ENCODE measurements at places on chromosomes 12 and 14.

GRCh38 chr12:65098364-65098763 is 22.7 kb downstream of the WIF1 start:
- no peak for DNase-seq

DNA sequence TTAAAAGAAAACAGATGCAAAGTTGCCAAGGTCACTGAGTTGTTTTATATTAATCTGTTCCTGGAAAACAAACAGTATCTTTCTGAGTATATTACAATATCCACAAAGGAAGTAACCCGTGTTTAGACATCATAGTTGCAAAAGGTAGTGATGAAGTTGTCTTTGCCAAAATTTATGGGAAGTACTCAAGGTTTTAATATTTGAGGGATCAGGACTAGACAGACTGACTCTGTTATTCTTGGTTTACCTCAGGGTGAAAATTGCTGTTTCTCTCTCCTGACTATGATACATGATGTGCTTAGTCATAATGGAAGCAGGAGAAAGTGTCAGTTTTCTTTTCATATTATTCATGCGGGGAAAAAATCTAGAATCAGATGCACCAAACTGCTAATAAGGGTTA is 28.3 kb downstream of the TMEM233 start:
- DNase-seq = no peak

- peak; percentile 27 for DNase-seq
Observed at GRCh38 chr12:115941362-115941761, 336.1 kb downstream of the MED13L start.

GRCh38 chr14:23605931-23606585 is 27.5 kb upstream of the JPH4 start:
- DNase-seq = no peak

DNA sequence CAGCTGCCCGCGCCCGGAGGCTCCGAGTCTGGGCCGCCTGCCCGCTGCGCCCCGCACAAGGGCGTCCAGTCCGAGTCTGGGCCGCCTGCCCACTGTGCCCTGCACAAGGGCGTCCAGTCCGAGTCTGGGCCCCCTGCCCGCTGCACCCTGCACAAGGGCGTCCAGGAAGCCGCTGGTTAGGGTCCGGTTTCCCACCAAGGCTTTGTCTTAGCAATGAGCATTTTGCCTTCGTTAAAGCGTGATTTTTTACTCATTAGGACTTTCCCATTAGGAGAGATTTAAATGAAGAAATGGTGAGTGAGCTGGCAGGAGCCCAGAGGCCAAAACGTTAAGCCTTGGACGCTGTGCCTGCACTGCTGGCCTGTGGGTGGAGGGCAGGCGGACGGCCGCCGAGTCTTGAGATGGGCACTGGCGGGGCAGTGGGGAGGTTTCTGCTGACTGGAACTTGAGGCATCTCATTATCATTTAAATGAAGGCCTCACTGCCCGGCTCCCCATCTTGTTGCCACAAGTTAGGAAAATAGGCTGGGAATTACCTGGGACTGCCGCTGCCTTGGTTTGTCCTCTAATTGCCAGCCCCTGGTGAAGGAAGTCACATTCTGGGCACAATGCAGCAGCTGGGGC is 36.0 kb downstream of the FBRSL1 start:
- no peak for DNase-seq

GRCh38 chr12:105253866-105254513 is 18.0 kb upstream of the APPL2 start:
- DNase-seq = peak; percentile 92

DNA sequence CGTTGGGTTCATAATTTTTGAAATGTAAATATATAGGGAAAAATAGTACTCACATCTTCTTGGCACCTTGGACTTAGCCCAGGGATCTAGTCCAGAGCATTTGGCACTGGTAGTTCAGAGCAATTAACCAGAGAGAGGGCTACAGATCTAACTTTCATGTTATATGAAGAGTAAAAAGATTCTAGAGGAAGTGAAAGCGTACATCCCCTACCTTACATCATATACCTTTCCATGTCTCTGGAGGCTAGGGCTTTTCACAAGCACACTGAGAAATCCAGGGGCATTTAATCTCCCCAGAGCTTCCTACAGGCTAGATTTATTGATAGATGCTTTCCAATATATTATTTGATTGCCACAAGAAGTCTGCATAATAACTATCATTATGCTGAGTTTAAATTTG is 687.5 kb upstream of the FBXO33 start:
- no peak for DNase-seq

DNA sequence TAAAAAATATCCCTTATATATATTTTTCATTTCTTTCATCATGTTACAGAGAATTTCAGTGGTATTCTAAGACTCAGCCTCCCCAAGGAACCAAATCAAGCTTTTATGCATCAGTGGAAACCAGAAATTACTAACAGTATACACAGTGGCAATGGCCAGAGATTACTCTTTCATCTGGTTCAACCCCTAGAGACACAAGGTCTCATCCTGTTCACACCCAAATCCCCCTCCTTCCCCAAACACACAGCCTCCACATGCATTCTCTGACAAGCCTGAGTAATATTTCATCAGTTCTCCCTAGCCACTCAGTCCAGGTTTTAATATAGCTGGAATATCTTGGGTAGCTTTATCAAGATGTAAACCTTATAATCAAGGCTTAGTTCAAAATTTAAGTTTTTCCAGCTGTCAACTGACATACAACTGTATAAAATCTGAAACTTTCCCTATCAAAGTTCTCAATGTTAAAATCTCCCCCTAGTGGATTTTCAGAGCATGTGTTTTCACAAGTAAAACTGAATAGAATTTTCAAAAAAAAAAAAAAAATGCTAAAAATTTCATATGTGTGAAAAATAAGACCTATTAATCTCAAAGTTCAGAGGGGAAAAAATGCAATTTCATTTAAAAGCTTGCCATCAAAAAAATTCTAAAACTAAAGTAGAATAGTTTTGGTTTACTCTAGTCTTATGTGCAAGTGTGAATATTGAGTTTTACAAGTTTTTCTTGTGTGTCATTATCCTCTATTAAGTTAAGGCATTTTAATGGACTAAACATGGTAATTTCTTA is 10.5 kb upstream of the SSTR1 start:
- peak; percentile 27 for DNase-seq

DNA sequence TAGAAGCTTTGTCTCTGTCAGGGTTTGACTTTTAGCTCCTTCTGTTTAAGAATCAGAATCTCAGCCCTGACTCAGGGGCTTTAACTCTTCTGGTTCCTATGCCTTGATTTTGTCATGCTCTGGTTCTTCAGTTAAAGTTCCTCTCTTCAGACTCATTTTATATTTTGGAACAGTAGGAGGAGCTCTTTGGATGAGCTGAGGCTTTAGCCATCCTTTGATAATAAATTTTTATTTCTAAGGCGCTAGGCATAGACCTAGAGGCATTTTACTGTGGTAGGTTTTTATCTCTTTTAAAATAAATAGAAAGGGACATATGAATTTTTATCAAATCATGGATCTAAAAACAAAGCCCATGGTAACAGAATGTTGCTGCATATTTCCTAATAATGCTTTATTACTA is 51.7 kb downstream of the ATP23 start:
- no peak for DNase-seq

GRCh38 chr14:34103176-34103575 is 152.3 kb upstream of the EGLN3 start:
- DNase-seq = no peak

DNA sequence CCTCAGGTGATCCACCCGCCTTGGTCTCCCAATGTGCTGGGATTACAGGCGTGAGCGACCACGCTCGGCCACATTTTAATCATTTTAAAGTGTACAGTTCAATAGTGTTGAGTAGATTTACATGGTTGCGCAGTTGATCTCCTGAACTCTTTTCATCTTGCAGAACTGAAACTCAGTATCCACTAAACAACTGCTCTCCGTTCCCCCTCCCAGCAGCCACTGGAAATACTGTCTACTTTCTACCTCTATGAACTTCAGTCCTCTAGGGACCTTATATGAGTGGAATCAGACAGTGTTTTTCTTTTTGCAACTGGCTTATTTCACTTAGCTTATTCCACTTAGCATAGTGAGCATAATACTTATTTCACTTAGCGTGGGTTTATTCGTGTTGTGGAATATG is 53.7 kb downstream of the KCTD10 start:
- DNase-seq = no peak

GRCh38 chr14:98270201-98270600 is 1001.8 kb downstream of the BCL11B start:
- no peak for DNase-seq

GRCh38 chr14:70045844-70046535 is 142.8 kb downstream of the SLC8A3 start:
- peak; percentile 69 for DNase-seq

- no peak for DNase-seq
Observed at GRCh38 chr12:27105746-27106536, 23.6 kb upstream of the C12orf71 start.

DNA sequence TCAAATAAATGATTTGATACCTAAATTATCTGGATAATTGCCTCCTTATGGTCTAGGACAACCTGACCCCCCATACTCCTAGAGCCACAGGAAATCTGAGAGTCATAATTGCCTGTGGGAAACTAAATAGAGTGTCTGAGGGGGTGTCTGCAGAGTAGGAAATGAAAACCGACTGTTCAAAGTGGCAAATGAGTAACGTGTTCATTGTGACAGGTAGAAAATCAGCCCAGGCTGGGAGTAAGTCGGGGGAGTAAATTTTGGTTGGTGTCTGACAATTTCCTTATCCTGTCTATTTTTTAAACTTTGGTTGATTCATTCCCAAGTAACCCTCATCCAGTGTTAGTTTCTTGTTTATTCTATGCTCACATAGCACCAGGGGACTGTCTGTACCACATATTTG is 51.6 kb upstream of the HOXC13 start:
- no peak for DNase-seq

DNA sequence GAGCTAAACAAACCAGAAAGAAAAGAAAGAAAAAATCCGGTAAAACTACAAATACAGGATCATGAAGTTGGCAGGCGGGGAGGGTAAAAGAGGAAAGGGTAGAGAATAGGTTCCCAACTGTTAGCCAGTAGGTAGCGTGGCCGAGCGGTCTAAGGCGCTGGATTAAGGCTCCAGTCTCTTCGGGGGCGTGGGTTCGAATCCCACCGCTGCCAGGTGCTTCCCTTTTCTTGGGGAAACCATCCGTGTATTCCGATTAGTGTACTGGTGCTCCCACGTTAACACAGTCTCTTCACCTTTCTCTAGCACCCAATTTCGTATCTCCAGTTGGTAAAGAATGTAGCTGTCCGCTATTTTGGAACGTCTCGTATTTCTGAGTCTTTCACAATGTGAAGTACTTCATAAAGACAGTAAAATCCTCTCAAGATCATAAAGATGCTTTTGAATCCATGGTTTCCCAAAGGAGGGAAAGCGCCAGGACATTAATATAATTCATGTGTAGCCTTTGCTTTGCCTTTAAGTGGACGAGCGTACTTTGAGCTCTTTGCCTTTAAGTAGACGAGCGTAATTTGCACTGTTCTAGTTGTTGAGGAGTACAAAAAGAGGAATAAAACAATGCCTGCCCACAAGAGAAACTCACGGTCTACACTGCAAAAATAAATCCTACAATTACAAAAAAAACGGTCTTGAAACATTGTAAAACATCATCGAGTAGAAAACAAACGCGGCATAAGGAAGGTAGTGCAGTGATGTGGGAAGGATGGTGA is 19.0 kb upstream of the RNASE12 start:
- peak; percentile 83 for DNase-seq

DNA sequence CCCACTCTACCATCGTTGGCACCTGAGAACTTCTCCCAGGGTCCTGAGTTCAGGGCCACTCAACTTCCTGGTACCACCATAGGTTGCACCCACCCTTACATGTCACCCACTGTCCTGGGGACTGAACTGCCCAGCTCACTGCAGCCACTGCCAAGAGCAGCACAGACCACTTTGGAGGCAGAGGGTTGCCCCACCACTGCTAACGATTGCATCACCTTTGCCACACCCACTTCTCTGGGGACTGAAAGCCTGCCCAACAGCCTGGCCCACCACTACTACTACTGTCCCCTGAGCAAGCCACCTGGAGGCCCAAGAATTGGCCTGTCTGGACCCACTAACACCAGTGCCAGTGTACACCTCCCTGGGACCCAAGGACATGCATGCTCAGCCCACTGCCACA is 27.6 kb downstream of the CACNA2D4 start:
- no peak for DNase-seq

All from EL (cell line).